ENCODE measurements at places on chromosomes 5 and 9. TPM values are rescaled to one million over a fixed set of nuclear protein-coding genes. Genes with fewer than 3 reads are reported as not detected.

SHOC1 gene
- total RNA-seq, result 0.33 TPM

ANKRD20A1 gene
- 2.9 TPM for total RNA-seq

PCSK5 gene
- total RNA-seq, result 12.7 TPM

GPR151 gene
- not detected for total RNA-seq

TLX3 gene
- total RNA-seq, result not detected

IFNA21 gene
- not detected for total RNA-seq
